ENCODE measurements at places on chromosomes 12 and 14.

DNA sequence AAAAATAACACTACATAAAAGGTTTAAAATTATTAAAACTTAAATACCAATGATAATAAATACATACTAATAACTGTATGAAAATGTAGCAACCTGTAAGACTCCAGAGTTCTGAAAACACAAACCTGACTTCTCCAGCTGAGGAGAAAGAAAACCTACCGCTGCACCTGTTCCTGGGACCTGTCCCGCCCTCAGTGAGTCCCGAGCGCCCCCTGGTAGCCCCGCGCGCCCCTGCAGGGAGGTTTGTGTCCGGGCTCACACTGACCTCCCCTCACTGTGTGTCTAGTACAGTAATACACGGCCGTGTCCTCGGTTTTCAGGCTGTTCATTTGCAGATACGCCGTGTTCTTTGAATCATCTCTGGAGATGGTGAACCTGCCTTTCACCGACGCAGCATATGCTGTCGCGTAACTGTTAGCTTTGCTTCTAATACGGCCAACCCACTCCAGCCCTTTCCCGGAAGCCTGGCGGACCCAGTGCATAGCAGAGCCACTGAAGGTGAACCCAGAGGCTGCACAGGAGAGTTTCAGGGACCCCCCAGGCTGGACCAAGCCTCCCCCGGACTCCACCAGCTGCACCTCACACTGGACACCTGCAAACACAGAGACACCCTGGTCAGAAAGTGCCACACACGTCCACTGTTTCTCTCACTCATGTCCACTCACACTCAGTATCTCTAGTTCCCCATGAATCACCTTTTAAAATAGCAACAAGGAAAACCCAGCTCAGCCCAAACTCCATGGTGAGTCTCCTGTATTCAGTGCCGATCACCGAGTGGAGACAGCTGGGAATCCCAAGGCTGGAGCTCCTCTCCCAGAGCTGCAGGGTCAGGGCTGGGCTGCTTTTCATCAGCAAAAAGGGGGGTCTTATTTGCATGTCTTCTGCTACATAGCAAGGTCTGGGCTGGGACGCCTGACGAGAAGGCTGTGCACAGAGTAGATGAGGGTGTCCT, 1276.3 kb downstream of the TMEM121 start:
- DNase-seq = no peak

GRCh38 chr12:17296882-17297281, 690.9 kb upstream of the LMO3 start:
- DNase-seq = no peak

DNA sequence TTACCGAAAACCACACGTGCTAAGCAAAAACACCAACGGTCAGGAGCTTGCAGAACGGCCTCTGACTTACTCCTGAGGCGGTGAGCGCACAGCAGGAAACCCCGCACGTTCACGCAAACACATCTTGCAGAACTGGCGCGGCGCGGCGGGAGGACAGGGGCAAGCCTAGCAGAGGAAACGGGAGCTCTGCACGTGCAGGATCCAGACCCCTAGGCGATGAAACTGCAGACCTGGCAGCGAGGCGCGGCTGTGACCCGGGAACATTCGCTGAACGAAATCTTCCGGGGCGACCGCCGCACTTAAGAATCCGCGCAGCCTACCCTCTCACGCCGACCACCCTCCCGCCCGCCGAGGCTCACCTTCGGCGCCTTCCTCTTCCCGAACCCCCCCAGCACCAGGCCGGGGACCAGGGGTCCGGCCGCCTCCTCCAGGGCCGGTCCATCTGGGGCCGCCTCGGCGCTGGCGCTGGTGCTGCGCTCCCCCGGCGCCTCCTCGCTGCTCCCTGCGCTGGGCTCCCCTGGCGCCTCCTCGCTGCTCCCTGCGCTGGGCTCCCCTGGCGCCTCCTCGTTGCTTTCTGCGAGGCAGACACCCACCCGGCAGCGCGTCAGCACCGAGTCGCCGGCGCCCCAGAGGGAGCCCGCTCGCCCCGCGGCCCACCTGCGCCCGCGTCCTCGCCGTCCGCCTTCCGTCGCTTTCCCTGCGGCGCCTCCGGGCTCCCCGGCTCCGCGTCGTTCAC, 615 bp downstream of the DDX51 start:
- no peak for DNase-seq

DNA sequence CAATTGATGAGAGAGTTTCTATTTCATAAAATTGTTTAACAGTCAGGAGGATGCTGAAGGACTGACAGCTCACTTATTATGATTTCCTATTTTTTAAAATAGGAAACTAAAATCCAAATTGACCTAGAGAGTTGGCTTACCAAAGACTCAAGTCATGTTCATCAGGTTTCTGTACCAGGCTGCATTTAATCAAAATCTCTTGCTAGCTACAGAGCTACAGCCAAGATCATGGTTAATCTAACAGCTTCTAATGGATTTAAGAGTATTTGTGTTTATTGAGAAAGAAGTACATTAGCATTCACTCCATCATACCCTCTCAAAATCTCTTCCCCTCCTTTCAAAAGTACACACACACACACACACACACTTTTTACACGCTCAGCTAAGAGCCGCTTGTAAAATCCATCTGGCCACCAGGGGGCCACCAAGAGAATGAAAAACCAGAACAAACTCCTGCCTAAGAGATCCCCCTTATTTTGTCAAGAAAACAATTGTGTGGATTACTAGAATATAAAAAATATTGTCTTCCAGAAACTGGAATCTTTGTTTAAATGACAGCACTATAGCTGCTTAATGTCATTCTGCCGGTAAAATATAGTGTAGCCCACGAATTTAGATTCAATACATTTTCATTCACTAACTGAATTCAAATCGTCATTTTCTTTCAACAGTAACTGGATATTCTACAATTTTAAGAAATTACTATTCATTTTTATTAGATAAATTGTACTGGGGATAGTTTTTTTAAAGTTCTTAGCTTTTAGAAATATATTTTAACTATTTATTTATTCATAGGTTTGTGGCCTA, 334.0 kb downstream of the BTG1 start:
- DNase-seq = no peak

DNA sequence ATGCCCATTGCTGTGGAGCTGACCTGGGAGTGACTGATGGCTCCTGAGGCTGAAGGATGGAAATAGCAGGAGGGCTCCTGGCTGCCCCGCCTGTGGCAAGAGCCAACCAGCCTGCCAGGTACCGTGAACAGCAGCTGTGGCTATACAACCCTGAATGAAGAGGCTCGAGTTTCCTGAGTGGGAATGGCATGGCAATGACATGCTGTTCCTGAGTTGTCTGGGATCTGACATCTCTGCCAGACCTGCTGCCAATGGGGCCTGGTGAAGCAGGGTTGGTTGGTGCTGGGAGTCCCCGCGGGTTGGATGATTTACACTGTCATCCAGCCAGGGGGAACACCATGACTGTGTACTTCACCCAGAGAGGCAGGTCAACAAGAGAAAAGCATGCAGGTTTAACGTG, 31.8 kb upstream of the LRRC10 start:
- no peak for DNase-seq

DNA sequence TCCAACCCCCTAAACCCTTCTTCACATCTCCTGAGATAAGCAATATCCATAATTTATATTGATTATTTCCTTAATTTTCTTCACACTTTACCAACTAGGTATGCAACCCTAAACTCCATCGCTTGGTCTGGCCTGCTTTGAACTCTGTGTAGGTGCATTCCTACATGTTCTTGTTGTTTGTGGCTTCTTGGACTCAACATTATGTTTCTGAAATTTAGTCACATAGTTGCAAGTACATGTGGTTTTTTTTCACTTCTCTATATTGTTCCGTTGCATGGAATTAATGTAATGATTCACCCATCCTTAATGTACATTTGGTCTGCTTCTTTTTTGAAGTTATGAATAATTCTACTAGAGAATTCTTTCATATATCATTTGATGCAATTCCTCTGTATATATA, 1.6 kb upstream of the TAS2R30 start:
- no peak for DNase-seq

Measured in esophagus squamous epithelium (tissue), 5 donors.